ENCODE measurements at places on chromosomes 11 and 22.

DNA sequence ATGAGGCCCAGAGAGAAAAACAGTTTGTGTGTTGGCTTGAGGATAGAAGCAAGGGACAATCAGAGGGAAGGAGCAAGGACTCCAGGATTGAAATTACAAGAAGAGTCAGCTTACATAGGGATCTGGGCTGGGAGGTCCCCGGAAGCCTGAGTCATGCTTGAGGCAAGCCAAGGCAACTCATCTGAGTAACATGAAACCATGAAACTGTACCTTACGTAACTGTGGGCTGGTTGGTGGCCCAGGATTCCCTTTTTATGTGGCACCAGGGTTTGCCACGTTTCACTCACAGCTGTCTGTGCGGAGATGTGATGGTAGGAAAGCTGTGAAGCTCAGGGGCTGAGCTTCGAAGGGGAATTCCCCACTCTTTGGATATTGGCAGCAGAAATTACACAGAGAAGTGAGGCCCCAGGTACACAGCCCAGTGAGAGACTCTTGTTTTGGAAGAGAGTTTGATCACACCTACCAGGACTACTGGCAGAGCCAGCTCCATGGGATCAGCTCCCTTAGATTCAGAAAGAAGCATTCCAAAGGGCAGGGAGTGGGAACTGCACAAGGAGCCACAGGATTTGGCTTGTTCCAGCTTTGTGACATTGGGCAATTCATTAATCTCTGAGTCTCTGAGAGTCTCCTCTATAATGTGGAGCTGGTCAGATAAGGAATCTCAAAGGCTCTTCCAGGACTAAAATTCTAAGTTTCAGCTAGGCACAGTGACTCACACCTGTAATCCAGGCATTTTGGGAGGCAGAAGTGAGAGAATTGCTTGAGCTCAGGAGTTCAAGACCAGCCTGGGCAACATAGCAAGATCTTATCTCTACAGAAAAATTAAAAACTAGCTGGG, 7.8 kb downstream of the SLC5A1 start:
- peak; percentile 11 for DNase-seq

DNA sequence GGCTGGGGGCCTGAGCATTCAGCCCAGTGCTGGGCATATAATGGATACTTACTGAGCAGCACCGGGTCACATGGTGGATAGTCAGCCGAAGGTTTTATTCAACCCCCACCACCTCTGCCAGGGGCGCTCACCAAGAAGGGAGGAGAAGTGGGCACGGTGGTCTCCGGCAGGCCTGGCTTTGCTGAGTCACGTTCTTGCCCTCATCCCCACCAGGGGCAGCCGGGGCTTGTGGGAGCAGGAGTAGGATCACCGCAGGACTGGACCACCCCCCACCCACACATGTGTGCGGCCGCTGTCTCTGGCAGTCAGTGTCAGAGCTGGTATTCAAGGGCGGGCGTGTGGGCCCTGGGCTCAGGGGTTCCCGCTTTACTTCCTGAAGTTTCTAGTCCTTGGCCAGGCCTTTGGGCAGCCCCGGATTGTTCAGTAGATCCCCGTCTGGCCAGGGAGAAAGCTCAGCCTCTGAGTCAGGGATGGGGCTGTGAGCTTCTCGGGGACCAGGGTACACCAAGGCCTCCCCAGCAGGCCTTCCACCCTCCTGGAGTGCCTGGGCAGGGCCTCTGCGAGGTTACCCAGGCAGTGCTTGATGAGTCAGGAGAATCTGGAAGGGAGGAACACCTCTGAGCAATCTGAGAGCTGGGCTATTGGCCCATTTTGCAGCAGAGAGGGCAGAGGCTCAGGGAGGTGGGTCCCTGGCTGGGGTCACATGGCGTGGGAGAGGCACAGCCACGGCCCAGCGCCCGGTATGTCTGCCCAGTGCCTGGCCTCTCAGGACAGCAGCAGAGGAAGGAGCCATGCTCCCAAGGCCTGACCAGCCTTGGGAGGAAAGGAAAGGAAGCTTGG, 60.6 kb downstream of the RTL6 start:
- no peak for DNase-seq

GRCh38 chr11:33940538-33940815, 48.6 kb upstream of the LMO2 start:
- no peak for DNase-seq

DNA sequence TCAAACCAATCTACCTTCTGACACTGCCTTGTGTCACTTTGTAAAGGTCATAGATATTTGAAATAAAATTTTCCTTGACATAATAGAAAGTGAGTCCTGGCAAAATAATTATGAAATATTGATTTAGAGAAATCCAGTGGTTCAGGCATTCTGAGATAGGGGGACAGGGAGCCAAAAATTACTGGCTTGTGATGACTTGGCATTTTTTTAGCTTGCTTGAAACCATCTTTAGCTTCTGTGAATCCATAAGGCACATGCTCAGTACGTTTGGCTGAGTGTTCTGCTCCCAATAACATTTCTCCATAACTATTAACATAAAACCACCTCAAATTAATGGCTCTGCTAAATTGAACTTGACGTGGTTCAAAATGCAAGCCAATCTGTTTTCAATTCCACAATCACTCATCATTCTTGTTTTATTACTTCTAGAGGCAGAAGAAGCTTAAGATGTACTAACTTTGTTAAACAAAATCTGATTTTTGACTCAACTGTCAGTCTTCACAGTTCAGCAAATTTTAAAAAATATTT, 209.0 kb downstream of the LRRC4C start:
- DNase-seq: no peak

DNA sequence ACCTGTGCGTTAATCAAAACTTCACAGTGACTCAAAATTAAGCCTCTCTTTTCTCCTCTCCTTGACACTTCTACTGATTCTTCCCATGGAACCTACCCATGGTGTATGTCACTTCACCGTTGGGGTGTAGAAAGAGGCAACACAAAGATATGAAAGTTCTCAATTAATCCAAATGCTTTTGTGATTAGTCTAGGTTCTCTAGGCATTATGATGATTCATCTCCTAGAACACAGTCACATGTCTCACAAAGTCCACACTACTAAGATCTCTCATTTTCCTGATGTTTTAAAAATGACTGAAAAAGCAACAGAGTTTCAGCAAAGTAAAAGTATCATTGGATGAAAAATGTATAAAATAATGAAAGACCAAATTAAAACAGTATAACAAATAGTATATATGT, 13.7 kb upstream of the SCGB2A2 start:
- no peak for DNase-seq

DNA sequence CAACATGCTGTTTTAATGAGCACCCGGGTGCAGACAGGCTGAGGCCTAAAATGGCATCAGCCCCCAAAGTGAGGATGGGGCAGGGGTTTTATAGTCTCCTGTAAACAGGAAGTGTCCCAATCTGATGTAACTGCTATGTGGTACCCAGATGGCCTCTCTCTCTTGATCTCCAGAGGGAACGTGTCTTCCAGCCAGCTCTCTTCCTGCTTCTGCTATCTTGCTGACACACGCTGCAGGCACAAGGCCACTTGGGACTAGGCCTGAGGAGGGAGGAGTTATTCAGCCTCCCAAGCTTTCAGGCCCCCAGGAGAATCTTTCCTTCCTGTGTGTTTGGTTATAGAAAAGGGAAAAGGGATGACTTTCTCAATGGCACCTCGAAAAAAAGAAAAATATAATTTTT, 11.4 kb upstream of the VSTM5 start:
- DNase-seq: no peak

DNA sequence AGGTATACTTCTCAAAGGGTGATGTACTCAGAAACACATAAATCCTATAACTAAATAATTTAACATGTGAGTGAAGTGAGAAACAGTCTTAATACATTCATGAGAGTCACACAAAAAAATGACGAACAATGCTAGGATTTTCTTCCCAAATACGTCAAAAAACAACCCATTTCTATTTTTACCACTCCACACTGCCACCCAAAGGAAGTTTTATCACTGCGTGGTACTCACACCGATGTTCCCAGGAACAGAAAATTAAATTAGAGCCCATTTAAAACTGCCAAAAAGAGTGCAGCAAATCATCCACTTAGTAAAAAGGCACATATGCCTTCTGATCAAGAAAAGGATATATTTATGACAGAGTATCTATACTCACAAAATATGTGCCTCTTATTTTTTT, 710.9 kb upstream of the FAT3 start:
- no peak for DNase-seq

DNA sequence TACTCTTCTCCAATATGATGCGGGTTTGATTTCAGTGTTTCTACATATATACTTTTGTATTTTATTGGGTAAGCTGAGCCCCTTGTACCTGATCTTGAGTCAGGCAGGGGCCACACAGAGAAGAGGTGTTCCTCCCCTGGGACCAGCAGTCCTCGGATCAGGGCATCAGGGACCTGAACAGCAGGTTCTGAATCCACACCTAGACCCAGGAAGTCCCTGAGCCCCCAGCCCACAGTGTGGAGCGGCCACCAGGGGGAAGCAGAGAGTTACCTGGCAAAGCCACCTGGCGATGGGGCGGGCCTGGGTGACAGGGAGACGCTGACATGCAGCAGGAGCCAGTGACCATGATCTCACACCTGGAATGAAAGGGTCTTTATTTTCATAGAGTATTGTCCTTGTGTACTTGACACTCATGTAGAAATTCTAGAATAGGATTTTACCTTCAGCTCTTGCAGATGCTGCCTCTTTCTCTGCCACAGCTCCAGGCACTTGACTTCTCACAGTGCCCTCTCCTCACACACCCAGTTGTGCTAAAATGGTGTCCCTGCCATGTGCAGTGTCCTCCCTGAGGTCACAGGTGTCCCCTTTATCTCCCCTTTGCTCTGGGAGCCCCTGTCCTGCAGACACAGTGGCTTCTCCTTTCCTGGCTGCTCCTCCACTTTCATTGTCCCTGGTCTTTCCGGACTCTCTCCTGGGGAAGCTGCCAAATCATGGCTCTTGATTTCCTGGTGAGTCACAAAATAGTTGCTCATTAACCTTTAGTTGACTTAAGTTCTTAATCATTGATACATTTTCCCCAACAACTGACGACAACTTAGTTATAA, 48.5 kb downstream of the GGTLC2 start:
- DNase-seq: peak; percentile 25

DNA sequence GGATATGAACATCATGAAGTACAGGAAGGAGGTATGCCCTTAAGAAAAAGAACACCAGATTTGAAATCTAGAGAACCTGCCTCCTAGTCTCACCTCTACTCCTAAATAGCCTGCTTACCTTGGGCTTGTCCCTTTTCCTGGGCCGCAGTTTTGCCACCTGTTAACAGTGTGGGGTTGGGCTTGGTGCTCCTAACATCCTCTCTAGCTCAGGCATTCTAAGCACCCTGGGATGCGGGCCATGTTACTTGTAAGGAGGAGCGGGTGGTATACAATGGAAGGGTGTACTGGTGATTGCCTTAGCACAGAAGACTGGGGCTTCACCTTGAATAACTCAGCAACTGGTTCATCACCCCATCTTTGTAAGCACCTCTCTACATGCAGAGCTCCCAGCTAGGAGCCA, 48.7 kb downstream of the TIMP3 start:
- no peak for DNase-seq

DNA sequence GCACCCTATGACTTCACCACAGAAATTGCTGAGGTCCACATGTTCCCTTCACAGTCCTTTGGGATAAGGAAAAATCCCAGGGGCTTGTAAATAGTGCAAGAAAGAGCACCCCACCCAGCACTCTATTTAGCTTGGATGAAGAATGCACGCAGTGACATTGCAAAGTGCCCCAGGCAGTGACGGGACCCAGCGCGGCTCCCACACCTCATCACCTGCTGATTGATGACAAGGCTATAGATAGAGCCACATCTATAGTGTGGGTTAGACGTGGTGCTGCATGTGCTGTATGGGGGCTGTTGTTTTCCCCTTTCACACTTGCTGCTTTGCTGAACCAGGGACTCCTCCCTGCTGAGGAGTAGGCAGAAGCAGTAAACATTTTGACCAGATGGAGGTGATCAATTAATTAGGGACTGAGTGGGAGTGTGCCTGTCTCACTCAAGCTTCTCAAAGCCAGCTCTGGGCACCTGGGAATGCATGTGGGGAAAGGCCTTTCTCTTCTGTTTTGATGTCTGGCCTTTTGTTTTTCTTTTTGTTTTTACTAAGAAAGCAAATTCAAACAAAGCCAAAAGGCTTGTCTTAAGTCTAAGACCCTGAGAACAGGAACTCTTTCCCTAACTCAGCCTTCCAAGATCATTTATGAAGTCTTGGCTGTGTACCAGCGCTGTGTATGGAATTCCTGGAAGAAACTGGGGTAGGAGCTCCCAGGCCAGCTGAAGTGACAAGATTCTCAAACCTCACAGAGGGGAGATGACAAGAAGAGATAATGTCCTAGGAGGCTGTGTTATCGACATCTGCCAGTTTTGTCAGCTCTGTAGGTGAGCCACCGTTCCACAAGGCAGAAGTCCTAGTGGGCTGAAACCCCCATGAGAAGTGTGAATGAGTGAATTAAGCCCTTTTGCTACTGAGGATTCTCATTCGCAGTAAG, 219.7 kb downstream of the BARX2 start:
- no peak for DNase-seq

GRCh38 chr11:27525824-27526516, 19.4 kb upstream of the LIN7C start:
- DNase-seq: no peak

- no peak for DNase-seq
These were observed 110.8 kb upstream of the TMEM45B start for GRCh38 chr11:129704831-129705230.

DNA sequence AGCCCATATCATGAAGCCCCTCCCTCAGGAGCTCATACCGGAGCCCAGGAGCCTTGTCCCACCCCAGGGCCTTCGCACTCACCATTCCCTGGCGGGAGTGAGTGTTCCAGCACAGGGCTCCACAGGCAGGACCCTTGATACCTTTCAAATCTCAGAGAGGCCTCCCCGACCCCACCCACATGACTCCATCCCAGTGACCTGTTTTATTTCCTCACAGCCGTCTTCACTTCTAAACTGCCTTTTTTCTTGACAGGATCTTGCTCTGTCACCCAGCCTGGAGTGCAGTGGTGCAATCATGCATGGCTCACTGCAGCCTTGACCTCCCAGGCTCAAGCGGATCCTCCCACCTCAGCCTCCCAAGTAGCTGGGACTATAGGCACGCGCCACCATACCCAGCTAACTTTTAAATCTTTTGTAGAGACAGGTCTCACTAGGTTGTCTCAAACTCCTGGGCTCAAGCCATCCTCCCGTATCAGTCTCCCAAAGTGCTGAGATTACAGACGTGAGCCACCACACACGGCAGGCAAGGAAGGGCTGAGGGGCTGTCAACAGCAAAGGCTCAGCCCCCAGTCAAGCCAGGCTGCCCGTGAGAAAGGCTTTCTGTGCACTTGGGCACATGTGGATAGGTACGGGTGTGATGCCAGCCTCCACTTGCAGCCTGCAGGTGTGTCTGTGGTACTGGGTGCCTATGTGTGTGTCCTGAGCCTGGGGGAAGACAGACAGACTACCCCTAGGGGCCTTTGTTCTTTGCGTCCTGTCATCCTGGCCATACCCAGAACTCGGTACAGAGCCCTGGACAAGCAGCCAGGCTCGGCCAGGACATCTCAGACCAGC, 9.3 kb downstream of the RPL3 start:
- no peak for DNase-seq

Measured in activated naive CD8-positive, alpha-beta T cell treated with anti-CD3 and anti-CD28 coated beads, Interleukin-2, amount 50 U/mL, for 16 hours (primary cell).